ENCODE measurements at places on chromosomes 3 and 15.

- DNase-seq: no peak
These were observed 141.3 kb upstream of the LRRFIP2 start for GRCh38 chr3:37315669-37316068.

DNA sequence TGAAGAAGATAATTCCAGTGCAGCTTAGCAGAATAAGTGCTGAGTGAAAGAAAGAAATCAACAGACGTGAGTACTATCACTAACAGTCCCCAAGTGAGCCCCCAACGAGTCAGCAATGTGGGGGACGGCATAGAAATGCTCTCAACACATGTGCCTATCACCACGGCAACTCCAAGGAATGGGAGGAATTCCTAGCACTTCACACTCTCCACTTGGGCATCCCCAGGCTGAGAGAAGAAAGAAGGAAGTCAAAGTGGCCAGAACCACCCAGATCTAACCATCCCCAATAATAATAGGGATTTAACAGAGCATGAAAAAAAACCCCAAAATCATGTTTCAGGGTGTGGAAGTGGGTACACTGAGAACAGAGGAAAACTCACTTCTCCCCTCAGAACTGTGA, 29.3 kb upstream of the CPNE4 start:
- no peak for DNase-seq

GRCh38 chr3:148126956-148127355, 570.7 kb upstream of the AGTR1 start:
- DNase-seq: no peak

- peak; percentile 13 for DNase-seq
These were observed 63.6 kb downstream of the FAM81A start for GRCh38 chr15:59501597-59501996.

DNA sequence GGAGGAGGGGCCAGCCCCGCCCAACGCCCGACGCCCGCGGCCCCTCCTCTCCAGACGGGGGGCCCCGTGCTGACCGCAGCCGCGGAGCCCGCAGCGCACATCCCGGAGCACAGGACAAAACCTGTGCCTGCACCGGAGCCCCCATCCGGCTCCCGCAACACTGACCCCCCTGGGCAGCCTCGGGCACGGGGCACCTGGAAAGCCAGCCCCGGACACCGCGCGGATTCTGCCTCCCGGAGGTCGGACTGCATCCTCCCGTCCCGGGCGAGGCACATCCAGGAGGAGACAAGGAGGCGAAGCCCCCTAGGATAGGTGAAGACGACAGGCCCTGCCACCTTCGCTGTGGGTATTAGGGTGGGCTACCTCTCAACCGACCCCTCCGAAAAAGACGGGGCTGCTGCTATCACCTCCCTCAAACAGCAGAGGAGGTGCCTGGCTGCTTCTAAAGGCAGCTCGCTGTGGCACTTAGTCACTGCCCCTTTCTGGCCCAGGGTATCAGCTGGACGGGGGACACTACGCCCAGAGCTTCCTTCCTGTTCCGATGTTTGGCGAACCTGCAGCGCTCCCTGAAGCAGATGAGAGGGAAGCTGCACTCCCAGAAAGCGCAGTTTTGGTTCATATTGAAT, 10.6 kb downstream of the XXYLT1 start:
- no peak for DNase-seq

- DNase-seq: no peak
These were observed 5.8 kb downstream of the RLBP1 start for GRCh38 chr15:89215627-89216026.

DNA sequence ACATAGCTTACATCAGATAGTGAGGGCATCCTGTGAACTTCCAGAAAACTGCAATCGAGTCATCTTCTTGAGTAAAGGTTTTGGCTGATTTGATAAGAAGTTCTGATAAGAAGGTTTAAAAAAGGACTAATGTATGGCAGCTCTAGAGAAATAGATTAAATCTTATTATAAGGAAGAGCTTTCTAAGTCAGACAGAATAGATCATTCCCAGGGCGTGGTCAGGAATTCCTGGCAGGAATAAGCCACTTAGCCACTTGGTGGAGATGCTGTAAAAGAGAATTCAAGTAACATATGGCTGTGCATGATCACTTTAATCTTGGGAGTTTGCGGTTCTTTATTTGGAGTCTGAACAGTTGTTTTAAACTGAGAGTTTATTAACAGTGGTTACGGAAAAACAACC, 17.4 kb downstream of the PGBD4 start:
- DNase-seq: no peak

DNA sequence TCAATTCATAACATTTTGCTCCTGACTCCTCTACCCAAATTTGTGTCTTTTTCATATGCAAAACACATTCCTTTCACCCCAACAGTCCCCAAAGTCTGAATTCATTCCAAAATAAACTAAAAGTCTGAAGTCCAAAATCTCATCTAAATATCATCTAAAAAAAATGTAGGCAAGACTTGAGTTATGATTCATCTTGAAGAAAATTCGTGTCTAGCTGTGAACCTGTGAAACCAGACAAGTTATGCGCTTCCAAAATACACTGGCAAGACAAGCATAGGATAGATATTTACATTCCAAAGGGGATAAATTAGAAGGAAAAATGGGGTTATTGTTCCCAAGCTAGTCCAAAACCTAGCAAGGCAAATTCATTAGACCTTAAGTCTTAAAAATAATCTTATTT, 1302.0 kb upstream of the GBE1 start:
- DNase-seq: no peak

DNA sequence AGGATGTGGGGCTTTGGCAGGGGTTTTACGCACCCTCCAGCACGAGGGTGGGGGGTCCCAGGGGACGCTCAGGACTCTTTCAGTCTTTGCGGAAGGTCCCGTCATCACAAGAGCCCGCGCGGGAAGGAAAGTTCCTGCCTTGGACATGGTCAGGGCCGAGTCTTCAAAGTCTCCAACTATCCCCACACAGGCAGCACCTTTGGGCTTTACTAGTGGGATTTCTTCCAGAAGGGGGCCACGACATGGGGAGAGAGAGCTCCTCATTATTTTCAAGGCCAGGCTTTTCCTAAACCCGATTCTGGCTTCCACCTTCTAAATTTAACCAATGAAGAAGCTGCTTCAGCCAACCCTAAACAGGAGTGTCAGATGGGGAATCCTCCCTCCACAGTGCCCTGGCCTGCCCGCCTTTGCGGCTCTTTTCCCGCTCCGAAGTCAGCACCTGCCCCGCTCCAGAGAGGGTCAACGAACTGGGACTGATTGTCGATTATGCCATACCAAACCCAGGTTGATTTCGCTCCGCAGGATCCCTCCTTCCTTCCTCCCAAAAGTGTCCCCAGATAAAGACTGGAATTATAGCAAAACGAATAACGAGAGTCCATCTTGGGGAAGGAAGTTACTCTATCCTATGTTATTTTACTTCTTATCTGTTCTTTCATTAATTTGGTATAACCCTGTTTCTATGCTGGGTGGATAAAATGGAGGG, 11.0 kb downstream of the SHOX2 start:
- no peak for DNase-seq

Data from GM04504 (cell line).